ENCODE measurements at places on chromosomes 12 and 14. TPM values are rescaled to one million over a fixed set of nuclear protein-coding genes. Genes with fewer than 3 reads are reported as not detected.

The FAM186B gene
- 0.14 TPM for total RNA-seq

The TAS2R8 gene
- not detected for total RNA-seq

The HOXC10 gene
- 5.2 TPM for total RNA-seq

The NRIP2 gene
- total RNA-seq: not detected

The WASHC3 gene
- total RNA-seq: 40.8 TPM

The GPR162 gene
- 1.1 TPM for total RNA-seq

The SYT10 gene
- not detected for total RNA-seq

The OASL gene
- 0.88 TPM for total RNA-seq

The KRT85 gene
- total RNA-seq: not detected

The TAS2R19 gene
- total RNA-seq: 4.9 TPM

The FAM222A gene
- total RNA-seq: 1.3 TPM

The ERP27 gene
- total RNA-seq: not detected

The CLEC14A gene
- under 0.01 TPM for total RNA-seq

All from placental pericyte (primary cell).